Fibroblast of lung (primary cell): ENCODE measurements at places on chromosomes 4 and X. TPM values are rescaled to one million over a fixed set of nuclear protein-coding genes. Genes with fewer than 3 reads are reported as not detected.

DNA sequence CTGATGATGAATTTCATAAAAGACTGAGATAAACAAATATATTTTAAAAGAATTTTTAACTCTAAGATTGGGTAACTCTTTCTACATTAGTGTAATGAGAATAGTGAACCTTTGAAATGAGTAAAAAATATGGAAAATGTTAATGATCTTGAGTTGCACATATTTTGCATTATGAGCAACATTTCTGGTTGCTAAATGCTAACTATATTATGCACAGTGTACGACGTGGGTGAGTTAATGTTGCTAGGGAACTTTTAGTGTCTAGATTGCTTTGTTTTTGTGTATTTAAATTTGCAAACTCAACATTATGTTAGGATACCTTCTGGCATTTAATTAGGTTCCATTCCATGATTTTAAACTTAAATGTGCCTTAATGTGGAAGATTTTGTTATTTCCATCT, 612.9 kb upstream of the GALNT7 start:
- no peak for DNase-seq

DNA sequence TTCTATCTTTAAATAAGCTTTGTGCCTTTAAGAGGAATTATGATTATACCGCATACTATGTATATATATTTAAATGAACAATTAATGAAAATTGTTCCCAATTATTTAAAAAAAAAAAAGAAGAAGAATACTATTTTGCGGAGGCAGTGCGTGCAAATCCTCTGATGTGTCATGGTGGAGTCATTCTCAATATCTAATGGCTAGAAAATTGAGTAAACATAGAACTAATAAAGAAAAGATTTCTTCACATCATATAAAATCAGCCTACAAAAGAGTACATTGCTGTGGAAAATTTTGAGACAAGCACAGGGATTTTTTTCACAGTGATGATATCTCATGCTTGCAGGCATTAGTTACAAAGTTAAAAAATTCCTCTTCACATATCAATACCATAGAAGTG, 2.6 kb upstream of the EREG start:
- no peak for DNase-seq

DNA sequence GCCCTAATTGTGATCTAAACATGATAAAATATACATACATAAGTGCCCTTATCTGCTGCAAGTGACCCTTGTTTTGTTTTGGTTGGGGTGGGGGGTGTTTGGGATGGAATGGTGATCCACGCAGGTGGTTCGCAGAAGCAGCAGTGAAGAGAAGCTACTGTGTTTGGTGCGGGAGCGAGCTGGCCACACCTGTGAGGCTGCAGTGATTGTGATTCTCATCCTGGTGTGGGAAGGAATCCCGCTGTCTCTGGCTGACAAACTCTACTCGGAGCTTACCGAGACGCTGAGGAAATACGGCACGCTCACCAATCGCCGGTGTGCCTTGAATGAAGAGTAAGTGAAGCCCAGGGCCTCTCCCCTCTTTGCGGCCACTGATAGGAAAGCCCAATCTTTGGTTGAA, 96.8 kb downstream of the TET2 start:
- no peak for DNase-seq

GRCh38 chrX:15017491-15017890, 144.3 kb downstream of the MOSPD2 start:
- DNase-seq, result no peak

DNA sequence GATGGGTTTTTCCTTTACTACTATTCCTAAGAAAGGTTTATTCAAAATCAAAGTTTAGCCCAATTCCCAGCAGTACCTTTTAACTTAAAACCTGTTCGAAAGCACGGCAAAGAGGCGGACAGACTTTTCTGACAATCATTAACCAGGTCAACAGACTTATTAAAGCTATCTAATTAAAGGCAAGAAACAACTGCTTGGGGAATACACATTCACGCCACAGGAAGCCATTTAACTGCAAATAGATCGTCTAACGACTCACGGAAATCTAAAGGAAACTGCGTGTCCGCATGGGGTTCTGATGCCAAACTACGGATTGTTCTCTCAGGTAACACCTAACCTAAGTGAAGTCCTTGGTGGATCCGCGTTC, 663 bp upstream of the USP53 start:
- no peak for DNase-seq

DNA sequence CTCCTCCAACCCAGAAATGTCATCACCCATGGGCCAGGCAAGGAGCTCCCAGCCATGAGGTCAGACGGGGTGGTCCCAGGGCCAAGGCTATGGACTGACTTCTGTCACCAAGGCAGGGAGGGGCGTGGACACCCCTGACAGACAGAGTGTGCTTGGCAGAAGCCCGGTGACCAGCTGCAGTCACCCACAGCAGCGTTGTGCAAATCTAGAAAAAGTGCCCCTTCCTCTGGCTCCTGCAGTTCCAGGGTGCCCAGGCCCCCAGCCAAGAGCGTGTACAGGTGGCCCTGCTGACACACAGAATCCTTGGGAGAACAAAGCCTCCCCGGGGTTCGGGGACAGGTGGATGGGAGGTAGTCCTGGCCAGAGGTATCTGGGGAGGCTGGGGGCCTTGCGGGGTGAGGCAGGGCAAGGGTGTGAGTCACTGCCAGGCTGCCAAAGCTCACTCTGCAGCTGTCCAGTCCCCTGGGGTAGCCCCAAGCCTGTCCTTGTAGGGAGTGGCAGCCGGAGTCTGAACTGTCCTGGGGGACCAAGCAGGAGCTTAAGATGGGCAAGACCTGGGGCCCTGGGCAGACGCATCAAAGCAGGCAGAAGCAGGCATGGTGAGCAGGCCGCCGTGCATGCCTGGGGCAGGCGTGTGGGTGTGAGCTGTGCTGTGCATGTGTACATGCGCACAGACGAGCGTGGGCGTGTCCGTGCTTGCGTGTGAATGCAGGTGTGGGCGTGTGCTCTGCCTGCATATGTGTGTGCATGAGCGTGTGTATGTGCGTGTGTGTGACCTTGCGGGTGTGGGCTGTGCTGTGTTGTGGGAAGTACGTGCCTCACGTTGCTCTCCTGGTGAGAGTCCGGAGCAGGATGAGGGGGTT, 3.3 kb downstream of the MYL5 start:
- no peak for DNase-seq

- no peak for DNase-seq
Measured at GRCh38 chr4:13570916-13571315, 26.6 kb upstream of the NKX3-2 start.

GRCh38 chr4:143616771-143617170, 83.7 kb downstream of the FREM3 start:
- DNase-seq, result peak; percentile 95

GRCh38 chr4:70747874-70748273, 26.1 kb downstream of the RUFY3 start:
- peak; percentile 39 for DNase-seq

DNA sequence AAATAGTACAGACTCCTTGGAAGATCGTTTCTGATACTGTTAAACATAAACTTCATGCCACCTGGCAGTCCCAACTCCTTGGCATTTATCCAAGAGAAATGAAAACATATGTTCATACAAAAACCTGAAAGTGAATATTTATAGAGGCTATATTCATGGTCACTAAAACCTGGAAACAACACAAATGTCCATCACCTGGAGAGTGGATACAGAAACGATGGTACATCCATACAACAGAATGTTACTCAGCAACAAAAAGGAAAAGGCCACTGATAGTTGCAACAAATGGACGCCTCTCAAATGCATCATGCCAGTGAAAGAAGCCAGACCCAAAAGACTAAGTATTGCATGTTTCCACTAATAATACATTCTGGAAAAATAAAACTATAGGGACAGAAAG, 34.0 kb upstream of the SORBS2 start:
- DNase-seq, result no peak

DNA sequence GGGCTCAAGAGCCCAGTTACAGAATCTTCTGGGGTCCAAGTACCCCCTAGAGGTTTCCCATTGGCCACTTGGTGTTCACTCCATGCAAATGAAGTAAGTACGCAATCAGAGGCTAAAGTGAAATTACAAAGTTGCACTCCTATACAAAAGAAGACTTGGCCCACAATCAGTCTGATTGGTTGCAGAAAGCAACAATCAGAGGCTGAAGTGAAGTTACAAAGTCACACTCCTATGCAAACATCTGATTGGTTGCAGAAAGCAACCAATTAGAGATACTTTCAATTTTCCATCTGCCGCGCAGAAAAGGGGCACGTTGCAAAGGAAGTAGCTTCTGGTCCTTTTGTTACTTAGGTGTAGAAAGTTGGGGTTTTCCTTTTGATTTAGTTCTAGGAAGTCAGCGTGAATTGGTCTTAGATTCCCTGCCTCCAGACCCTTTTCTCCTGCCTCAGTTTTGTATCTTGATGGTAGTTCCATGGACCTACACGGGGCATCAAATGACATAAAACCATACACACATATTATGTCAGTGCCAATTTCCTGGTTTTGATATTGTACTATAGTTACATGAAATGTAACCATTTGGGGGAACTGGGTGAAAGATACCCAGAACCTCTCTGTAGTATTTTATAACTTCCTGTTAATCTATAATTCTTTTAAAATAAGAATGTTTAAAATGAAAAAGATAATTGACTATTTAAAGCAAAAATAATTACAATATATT, 12.4 kb upstream of the PIN4 start:
- peak; percentile 8 for DNase-seq

GRCh38 chrX:11537141-11537540, 128.6 kb downstream of the ARHGAP6 start:
- no peak for DNase-seq

The POLR2B gene
- 105 and 109 TPM in 2 replicates for total RNA-seq

The PRDM5 gene
- 19.0 TPM in 2 replicates for total RNA-seq

The ARHGAP36 gene
- total RNA-seq, result not detected in 2 replicates
